ENCODE measurements at places on chromosomes 3 and 15. TPM values are rescaled to one million over a fixed set of nuclear protein-coding genes. Genes with fewer than 3 reads are reported as not detected.

The SLC51A gene
- 8.2 TPM for polyA plus RNA-seq

The DPPA2 gene
- not detected for polyA plus RNA-seq

GRCh38 chr3:32412887-32413286 lies 21.2 kb downstream of the CMTM7 start:
- DNase-seq: no peak

DNA sequence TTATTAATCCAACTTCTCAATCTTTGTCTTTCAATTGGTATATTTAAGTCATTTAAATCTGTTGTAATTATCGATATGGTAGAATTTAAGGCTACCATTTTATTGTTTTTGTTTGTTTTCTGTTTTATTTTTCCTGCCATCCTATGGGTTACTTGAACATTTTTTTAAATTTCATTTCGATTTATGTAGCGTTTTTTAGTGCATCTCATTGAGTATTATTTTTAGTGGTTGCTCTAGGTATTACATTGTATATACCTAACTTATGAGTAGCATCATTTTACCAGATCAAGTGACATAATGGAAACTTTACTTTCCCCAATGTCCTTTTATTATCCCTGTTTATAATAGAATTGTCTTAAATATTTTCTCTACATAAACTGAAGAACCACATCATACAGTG lies 247.5 kb upstream of the MRPL3 start:
- no peak for DNase-seq

GRCh38 chr15:61200626-61201025 lies 28.5 kb downstream of the RORA start:
- no peak for DNase-seq

GRCh38 chr3:98232489-98232888 lies 31.6 kb upstream of the OR5H6 start:
- no peak for DNase-seq

DNA sequence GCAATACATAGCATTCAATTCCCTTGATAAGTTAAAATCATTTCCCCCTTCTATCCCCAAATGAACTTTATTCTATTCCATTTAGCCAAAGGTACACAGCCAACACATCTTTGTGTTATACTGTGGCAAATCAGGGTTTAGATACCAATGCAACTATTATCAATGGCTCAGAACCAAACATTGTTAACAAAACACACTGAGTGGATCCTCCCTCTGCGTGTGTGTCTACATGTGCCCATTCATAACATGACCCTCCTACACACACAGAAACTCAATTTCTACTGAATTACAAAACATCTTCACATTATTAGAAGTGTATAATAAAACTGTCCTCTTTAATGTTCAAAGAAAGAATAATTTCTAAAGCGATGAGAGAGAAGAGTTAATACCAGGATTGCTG lies 1.3 kb downstream of the TTBK2 start:
- DNase-seq: no peak

- DNase-seq: peak; percentile 96
Measured at GRCh38 chr3:129439817-129440617, at the start of the genes IFT122 and MBD4. Gene IFT122 (plus strand): TSS chr3:129440224. CDS start chr3:129440331, 107 bp downstream. Gene MBD4 (minus strand): TSS chr3:129439948. CDS start chr3:129439833, 115 bp downstream.

GRCh38 chr15:67024314-67024997 lies 40.9 kb upstream of the SMAD3 start:
- DNase-seq: peak; percentile 86

DNA sequence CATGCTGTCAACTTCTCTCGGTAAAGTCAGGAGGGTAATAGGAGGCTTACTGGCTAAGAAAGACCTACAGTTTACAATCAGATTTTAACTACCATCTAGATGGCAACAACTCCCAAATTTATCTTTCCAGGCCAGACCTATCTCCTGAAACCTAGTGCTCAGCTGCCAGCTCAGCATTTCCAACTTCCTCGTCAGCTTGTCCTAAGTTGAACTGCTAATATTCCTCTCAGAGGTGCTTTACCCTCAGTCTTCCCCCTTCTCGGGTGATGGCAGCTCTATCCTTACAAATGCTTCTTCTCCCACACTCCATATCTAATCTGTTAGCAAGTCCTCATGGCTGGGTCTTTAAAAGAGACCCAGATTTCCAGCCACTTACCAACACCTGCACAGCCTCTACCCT lies 36.9 kb upstream of the UBE2E2 start:
- DNase-seq: no peak

- no peak for DNase-seq
Measured at GRCh38 chr3:73418681-73419080, 206.1 kb downstream of the PDZRN3 start.
